Activated CD4-positive, CD25-positive, alpha-beta regulatory T cell (primary cell): ENCODE measurements at places on chromosomes 4 and X.

DNA sequence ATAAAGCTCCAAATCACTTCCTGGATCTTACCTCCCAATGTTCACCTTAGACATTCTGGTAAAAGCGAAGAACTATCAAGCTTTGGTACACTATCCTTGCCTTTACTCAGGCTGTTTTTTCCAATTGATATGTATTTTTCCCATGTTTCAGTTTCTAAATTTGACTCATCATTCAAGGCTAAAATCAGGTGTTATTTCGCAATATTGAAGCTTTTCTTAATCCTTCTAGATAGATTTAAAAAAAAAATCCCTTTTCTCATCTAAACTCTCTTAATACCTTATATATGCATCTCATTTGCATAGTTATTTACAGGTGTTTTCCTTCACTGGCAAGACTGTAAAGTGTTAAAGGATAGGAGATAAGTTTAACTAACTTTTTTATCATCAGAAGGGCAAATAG lies 608.1 kb upstream of the FAM241A start:
- DNase-seq = no peak

DNA sequence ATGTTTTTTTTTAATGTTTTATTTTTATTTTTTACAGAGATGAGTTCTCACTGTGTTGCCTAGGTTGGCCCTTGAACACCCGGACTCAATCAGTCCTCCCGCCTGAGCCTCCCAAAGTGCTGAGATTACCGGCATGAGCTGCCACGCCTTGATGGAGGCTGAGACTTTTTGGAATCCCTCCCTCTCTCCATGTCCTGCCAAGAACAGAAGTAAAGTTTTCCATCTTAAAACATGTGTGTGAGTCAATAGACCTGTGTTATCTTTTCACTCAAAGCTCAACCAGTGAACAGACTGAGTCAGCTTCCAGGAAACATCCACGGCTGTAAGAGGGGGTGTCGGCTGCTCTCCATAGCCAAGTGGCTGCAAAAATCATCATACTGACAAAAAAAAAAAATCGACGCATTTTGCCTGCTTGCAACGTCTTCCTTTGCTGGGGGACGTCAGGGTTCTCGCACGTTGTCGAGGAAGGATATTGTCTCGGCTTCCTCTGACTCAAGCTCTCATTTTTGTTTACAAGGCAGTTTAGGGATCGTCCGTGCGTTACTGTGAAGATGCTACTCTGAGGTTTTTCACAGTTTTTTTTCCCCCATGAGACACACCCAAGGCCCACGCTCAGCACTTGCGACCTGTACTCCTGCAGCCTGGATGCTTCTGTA lies 10.0 kb upstream of the ASMTL start:
- DNase-seq = peak; percentile 27

- no peak for DNase-seq
These were observed 2706.8 kb downstream of the ARAP2 start for GRCh38 chr4:33537527-33537926.

DNA sequence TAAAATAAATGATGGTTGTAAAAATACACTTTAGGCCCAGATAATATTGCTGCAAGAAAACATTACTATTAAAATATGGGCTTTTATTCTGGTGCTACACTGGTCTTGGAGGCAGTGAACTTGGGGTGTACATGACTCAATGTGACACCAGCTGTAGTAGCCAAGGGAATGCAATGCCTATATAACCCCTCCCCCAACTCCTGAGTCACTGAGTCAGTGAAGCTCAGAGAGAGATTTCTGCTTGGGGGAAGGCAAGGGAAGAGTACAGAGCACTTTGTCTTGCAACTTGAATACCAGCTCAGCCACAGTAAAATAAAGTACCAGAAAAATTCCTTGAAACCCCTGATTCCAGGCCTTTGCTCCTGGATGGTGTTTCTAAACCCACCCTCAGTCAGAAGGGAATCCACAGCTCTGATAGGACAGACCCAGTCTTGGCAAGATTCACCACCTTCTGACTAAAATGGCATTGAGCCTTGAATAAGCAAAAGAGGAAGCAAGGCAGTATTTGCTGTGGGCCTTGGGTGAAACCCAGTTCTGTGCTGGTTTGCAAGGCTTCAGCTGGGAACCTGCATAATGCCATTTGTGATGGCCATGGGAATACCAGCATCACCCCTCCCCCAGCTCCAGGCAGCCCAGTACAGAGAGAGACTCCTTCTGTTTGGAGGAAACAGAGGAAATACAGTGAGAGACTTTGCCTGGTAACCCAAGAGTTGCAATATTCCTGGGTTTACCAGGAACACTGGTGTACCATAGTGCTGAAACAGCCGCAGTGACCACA lies 209.9 kb downstream of the IQCM start:
- DNase-seq = no peak

DNA sequence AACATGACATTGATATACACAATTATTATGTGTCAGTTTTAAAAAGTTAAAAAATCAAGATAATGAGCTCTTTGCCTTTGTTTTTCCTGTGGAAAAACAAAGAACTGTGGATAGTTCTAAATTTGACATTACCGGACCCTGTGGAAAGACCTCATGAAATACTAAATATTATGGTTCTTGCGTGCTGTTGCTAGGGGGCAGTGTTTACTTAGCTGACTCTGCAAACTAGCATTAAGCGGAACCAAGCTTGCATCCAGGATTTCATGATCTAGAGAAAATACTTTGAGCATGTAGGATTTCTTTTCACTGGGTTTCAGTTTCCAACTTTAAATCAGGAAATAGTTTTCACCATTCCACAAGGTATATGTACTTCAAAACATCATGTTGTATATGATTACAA lies 33.6 kb downstream of the CLCN4 start:
- DNase-seq = no peak

DNA sequence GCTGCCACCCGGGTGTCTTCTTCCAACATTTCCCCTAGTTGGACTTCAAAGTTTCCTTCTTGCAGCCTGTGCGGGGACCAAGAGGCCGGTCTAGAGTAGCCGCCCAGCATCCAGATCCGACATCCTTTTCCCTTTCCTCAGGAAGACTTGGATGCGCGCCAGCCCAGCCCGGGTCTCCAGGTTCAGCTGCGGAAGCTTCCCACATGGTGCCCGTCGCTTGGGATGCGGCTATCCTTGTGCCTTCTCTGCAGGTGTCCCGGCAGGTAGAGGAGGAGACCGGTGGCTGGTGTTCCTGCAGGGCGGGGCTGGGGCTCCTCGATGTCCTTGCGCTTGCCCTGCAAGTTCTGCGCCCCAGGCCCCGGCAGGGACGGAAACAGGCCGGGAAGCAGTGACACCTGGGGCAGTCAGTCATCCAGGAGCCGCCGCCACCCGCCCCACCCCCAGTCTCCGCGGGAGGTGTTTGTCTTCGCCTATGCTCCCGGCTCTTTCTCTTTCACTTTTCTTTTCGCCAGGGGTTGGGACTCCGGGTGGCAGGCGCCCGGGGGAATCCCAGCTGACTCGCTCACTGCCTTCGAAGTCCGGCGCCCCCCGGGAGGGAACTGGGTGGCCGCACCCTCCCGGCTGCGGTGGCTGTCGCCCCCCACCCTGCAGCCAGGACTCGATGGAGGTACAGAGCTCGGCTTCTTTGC lies at the start of gene IL15:
TSS of gene IL15 (plus strand) at position 502 of the 689 bp plus-strand sequence. CDS start 82,882 bp downstream, outside the sequence.
- DNase-seq = peak; percentile 34

GRCh38 chrX:96843566-96843965 lies 40.1 kb upstream of the RPA4 start:
- no peak for DNase-seq

GRCh38 chr4:78634011-78634664 lies 82.6 kb downstream of the ANXA3 start:
- no peak for DNase-seq

GRCh38 chr4:1227816-1228215 lies 21.1 kb downstream of the CTBP1 start:
- no peak for DNase-seq

- no peak for DNase-seq
These were observed 371.3 kb upstream of the INTU start for GRCh38 chr4:127261476-127261875.

DNA sequence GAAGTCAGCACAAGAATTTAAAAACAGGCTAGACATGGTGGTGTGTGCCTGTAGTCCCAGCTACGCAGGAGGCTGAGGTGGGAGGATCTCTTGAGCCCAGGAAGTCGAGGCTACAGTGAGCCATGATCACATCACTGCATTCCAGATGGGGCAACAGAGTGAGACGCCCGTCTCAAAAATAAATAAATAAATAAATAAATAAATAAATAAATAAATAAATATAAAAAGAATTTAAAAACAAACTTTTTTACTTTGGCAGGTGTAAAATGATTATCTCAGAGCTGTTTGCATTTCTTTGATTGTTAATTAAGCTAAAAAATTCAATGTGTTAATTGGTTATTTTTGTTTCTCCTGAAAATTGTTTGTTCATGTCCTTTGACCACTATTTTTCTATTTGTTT lies 97.5 kb upstream of the RPS6KA3 start:
- DNase-seq = no peak

DNA sequence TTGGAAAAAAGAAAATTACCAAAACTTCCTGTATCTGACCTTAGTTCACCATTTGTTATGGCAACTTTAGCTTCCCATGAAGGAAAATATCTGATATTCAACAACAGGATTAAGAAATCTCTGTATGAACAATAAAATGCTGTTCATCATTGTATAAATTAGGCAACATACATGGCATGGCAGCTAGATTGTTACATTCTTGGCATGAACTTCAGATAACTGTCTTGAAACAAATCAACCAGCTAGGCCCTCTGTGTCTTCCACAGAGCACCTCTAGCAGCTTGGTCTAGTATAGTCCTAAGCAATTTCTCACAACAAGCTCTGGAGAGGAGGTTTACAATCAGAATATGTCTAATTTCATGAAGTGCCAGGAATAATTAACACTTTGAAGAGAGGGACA lies 105.4 kb upstream of the PCDH7 start:
- DNase-seq = no peak

- no peak for DNase-seq
These were observed 133.6 kb upstream of the GIMD1 start for GRCh38 chr4:106502106-106502699.
